Suppressor macrophage (primary cell): ENCODE measurements at places on chromosomes 11 and 22.

DNA sequence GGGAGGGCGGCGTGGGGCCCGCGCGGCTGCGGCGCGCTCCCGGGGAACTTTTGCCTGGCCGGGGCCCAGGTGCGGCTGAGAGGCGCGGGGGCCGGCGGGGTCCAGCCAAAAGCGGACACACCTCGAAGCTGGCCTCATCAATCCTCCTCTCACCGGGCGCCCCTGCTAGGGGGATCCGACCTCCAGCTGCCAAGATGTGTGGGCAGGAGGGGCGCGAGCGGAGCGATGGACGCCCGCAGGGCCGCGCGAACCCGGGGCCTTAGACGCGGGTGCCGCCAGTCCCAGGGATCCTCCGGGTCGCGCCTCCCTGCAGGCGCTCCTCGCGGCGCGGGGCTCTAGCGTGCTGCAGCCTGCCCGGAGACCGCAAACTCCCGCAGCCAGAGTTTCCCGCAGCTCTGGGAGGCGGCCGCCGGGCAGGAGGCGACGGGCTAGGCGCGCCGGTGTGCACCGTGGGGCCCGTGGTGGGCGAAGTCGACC, 785 bp downstream of the IGSF9B start:
- no peak for DNase-seq

- no peak for DNase-seq
These were observed 73.1 kb downstream of the TMPRSS5 start for GRCh38 chr11:113632981-113633380.

GRCh38 chr11:82680252-82680651, 53.4 kb downstream of the FAM181B start:
- DNase-seq = no peak

- DNase-seq = no peak
These were observed 85.0 kb upstream of the CLPB start for GRCh38 chr11:72519220-72519881.

GRCh38 chr11:126720539-126721235, 279.9 kb downstream of the KIRREL3 start:
- DNase-seq = no peak

DNA sequence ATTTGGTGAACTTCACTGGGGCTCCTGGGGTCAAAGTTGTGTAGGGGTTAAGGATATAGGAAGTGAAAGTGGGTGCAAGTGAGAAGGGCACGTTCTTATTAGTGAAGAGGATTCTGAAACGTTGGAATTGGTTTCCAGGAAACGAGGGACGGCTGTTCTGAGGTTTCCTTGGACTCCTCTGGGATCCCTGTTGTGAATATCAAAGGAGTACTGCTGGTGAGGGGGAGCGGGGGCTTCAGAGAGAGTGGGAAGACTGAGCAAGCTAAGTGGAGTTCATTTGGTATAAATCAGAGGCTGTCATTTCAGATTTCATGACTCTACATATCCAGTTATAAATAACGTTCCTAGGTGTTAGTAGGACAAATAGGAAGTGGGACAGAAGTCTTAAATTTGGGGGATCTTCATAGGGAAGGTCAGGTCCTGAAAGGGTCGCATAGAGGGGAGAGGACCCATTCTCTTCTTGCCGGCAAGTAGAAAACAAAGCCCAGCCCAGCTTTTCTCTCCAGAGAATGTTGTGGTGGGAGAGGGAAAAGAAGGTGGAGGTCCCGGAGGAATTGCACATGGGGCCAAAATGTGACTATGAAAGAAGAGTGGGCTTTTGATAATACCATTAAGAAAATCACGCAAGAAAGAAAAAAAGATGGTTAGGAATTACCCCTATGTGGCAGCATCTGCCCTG, 1.1 kb upstream of the NELL1 start:
- no peak for DNase-seq

DNA sequence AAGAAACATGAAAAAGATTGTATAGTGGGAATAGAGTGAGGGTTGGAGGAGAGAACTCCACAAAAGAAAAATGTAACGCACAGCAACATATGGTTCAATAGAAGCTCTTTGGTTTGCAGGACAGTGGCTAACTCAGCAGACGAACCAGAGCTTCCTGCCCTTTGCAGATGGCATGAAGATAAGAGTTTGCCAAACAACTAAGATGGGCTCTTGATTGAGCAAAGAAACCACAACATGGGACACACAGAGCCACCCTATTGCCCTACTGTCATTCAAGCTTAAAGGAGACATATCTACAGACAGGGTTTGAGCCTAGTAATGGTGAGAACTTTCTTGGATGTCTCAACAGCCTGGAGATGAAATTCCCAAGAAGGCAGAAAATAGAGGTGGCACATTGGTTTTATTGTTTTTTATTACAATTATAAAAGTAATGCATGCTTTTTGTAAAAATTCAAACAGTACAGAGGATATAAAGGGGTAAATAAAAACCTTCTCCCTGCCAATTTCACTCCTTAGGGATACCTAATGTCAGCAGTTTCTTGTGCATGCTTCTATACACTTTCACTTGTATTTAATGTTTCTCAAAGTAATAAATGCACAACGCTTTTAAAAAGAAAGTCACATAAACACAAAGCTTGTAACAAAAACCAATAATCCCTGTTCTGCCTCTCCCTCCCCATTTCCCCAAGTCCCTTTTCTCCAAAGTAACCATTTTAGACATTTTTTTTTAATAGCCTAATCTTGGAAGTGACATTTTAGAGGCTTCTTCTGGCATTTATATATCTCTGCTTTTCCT, 63.7 kb downstream of the COPB1 start:
- no peak for DNase-seq

DNA sequence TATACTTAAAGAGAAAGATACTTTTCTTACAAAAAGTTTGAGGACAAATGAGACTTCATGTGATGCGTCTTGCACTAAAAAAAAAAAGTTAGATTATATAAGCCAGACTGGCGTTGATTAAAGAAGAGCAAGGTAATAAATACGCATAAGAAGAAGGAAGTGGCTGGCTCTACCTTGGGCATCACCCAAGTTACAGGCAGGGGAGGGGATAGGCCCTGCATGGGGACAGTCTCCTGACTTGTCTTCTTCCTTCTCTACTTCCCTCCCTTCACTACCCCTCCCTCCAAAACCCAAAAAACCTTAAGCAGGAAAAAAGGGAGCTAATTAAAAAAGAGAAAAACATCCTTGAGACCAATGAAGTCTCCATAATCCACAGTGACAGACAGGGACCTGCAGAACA, 22.3 kb upstream of the TMA7B start:
- DNase-seq = no peak

- no peak for DNase-seq
These were observed 68.5 kb upstream of the CSNK2A3 start for GRCh38 chr11:11421509-11421908.

DNA sequence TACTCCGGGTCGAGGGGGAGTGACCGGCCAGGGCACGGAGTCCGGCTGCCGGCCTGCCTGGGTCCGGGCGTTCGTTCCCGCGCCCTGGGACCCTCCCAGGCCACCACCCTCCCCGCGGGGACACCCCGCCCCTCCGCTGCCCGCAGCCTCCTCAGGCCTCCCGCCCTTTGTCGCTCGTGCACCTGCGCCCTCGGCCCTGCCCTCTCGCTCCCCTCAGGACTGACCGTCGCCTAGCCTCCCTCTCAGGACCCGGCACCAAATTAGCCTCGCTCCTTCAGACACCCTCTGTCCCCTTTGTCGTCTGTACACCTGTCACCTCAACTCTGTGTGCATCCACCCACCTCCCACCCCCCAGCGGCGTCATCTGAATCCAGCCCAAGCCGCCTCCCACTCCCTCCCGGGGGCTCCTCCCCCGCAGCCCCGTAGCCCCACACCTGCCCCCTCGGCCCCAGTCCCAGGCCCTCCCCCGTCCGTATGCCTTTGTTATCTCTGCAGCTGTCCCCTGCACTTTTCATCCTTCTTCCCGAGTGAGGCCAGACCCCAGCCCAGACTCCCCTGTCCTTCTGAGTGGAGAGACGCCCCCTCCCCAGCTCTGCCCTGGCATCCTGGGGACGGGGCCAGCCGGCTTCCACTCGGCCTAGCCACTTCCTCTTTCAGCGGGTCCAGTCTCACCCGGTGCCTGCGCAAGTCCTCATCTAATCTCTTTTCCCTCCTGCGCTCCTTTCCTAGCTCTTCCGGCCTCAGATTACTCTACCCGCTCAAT, 643 bp downstream of the TIGD3 start:
- peak; percentile 51 for DNase-seq

GRCh38 chr22:43171607-43172006, 15.3 kb downstream of the TTLL12 start:
- no peak for DNase-seq

DNA sequence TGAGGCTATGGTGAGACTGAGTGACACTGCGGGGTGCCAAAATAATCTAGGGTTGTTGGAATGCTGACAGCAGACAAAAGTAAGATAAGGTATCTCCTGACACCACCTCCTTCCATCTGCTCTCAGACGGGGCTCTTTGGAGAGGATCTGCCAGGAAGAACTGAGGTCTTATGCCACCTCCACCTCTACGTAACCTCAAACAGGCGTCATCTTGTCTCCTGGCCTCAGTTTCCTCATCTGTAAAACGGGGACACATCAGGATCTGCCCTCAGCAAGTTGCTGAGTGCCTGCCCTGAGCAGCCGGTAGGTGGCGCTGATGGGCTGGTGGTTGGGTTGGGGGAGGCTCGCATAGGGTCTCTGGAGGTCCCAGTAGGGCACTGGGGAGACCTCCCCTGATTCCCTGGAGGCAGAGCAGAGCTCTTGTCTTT, 1.7 kb upstream of the MYEOV start:
- peak; percentile 38 for DNase-seq

DNA sequence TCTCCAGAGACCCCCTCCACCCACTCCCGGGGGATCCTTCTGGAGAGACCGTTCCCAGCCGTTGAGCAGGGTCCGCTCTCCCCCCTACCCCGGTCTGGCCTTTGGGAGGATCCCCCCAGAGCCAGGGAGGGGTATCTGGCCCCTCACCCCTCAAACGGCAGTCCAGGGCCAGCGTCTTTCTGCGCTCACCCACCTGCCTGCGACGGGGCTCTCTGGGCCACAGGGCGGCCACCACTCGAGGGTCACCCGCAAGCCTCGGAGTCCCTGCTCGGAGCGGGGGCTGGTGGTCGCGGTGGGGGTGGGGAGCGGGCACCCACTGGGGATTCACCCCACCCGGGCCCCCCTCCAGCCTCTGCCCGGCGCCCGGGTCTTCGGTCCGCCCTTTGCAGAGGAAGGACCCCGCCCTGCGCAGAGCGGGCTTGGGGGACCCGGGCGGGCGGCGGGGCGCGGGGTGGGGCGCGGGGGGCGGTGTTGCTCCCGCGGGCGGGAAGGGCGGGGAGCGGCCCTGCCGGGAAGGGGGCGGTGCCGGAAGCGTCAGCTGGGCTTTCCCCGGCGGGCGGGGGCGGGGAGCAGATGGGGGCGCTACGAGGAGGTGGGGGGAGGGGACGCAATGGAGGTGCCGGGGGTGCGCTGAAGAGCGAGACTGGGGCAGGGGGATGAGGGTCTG, 16.6 kb downstream of the CRELD2 start:
- DNase-seq = peak; percentile 55

GRCh38 chr11:94183886-94184264, 55.2 kb downstream of the PANX1 start:
- DNase-seq = peak; percentile 65

DNA sequence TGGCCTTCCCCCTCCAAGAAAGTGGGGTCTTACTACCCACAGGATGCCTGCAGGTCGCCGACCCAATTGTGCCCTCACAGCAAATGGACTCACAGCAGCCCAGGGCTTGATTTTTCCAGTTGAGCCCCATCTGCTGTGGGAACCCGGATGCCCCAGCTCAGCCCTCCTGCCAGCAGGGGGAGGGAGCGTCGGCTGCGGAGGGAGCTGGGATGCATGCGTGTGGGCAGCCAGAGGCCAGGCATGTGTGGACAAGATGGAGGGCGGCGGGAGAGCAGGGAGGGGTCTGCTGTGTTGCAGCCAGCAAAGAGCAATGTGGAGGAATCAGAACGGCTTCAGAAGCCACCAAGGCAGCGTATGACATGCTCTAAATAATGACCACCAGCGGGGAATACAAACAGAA, 41.0 kb upstream of the EIF3D start:
- DNase-seq = no peak

DNA sequence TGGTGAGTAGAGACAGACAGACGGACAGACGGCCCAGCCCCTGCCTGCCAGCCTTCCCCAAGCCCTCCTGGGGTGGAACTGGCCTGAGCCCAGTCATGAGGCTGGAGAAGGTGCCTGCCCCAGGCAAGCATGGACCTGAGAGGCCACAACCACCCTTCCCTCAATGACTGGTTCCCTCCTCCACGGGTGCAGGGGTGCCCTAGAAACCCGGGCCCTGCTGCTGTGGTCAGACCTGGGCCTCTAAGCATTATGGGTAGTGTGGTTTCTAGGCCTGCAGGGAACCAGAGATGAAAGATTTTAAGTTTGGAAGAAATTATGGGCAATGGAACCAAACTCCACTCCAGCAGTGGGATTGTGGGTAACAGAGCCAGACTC, 13.5 kb downstream of the RHBDD3 start:
- no peak for DNase-seq

DNA sequence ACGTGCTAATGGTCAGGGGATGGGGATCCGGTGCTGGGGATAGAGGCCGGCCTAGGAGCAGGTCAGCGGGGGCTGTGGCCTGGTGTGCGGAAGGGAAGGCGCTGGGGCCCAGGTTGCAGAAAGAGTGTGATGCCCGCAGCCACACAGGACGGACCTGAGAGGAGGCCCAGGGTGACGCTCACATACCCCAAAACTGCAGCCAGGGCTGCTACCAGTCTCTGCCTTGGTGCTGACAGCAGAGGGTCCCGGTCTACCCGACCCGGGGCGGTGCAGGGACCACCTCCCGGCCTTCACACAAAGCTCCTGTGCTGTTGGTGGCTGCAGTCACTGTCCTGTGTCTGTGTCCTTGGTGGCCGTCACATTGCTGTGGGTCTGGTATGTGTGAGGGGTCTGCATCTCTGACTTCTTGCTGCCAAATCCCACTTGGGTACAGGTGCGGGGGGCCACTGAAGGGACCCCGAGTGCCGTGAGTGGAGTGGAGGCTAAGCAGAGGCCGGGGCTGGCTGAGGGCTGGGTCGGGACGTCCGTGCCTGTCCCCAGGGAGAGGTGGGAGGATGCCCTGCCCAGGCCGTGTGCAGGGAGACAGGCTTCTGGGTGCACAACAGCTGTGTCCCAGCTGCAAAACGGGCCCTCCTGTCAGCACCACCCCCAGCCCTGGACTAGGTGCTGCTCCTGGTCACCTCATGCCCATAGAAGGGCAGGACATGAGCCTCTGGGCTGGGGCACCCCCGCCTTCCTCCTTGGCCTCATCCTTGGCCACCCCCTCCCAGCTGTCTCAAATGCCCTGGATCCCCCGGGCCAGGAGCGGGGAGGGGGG, 1.5 kb downstream of the LSP1 start:
- no peak for DNase-seq
